ENCODE measurements at places on chromosomes 16 and 17.

- no peak for DNase-seq
Measured at GRCh38 chr16:88440111-88440510, 13.0 kb upstream of the ZFPM1 start.

- DNase-seq, result no peak
Measured at GRCh38 chr16:8858994-8859912, 9.6 kb downstream of the CARHSP1 start.

GRCh38 chr16:86835982-86836381 is 257.6 kb downstream of the FOXL1 start:
- DNase-seq, result no peak

DNA sequence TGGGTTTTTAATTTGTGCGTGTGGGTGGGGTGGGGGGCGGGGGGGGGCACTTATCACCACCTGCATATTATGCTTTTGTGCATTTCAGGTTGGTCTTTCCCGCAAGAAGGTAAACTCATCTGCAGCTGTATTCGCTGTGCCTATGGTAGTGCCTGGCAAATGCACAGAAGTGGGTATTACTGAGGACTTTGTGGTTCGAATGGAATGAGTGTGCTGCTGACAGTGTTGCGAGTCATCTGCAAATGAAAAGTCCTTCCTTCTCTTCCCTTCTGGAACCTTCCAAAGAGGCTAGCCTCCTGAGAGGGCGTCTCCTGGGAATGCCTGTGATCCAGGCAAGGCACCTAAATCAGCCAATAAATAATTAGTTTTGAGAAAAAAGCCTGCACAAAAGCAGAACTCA is 532.9 kb downstream of the MAF start:
- DNase-seq, result no peak

DNA sequence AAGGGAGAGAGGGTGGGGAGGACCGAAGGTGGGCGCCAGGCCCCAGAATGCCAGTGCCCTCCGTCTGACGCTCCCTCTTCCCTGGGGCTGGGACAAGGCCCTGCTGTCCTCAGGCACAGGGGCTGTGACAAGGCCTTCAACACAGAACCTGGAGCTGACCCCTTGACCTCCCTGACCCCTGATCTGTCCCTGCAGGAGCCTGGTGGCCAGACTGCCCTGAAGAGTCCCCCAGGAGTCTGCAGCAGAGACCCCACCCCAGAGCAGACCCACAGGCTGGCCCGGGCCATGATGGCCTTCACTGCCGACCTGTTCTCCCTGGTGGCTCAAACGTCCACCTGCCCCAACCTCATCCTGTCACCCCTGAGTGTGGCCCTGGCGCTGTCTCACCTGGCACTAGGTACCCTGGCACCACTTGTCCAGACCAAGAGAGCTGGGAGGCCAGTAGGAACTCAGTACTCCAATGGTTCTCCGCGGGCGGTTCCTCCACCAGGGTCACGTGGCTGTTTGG is 2.9 kb downstream of the SERPINF2 start:
- DNase-seq, result no peak

DNA sequence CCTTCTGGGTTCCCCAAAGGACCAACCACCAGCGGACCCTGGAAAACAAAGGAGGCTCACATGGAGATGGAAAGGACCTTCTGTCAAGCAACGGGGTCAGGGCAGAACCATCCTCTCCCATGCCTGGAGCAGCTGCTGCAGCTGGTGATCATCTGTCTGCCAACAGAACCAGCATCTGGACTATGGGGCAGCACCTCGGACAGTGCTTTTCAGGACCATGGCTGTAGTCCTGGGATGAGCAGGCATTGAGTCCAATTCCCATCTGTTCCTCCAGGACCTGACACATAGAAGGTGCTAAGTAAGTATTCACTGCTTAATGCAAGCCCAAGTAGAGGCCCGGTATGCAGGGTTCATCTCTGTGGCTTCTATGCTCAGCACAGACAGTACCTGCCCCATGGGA is 304.7 kb downstream of the XYLT1 start:
- DNase-seq, result no peak

GRCh38 chr17:62906881-62907280 is 59.2 kb upstream of the TANC2 start:
- DNase-seq, result no peak

- no peak for DNase-seq
Measured at GRCh38 chr17:3915995-3916696, at the start of gene P2RX1. TSS of gene P2RX1 (minus strand) at chr17:3916465. CDS start at chr17:3916225, 240 bp downstream.

GRCh38 chr16:85916141-85916890 is 17.4 kb downstream of the IRF8 start:
- no peak for DNase-seq

- DNase-seq, result no peak
Measured at GRCh38 chr17:82489117-82489516, 30.4 kb upstream of the FOXK2 start.

All from NK-92 treated with Interleukin-12 subunit alpha and Interleukin-12 subunit beta, amount 100 ng/mL, for 24 hours (cell line).